ENCODE measurements at places on chromosomes 5 and 9.

- no peak for DNase-seq
Observed at GRCh38 chr9:34131571-34131970, 5.1 kb upstream of the DCAF12 start.

- no peak for DNase-seq
Observed at GRCh38 chr9:82675605-82676004, 387.3 kb downstream of the RASEF start.

- DNase-seq = no peak
Observed at GRCh38 chr9:14315875-14316601, 2.1 kb upstream of the NFIB start.

DNA sequence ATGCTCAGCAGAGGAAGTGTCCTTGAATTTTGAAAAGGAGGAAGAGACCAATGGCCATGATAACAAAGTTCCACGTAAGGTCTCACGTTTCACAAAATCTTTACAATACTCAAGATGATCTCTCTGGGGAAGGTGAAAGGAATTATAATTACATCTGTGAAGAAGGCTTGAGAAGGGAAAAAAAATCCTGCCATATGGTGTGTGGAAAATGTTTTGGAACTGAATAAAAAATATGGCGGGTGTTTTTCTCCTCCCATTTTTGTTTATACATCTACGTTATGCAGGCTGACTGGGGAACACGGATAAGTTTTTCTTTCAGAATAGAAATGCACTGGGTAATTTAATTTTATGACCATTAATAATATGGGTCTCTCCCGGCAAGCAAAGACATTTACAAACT is 425.6 kb upstream of the BRINP1 start:
- no peak for DNase-seq

DNA sequence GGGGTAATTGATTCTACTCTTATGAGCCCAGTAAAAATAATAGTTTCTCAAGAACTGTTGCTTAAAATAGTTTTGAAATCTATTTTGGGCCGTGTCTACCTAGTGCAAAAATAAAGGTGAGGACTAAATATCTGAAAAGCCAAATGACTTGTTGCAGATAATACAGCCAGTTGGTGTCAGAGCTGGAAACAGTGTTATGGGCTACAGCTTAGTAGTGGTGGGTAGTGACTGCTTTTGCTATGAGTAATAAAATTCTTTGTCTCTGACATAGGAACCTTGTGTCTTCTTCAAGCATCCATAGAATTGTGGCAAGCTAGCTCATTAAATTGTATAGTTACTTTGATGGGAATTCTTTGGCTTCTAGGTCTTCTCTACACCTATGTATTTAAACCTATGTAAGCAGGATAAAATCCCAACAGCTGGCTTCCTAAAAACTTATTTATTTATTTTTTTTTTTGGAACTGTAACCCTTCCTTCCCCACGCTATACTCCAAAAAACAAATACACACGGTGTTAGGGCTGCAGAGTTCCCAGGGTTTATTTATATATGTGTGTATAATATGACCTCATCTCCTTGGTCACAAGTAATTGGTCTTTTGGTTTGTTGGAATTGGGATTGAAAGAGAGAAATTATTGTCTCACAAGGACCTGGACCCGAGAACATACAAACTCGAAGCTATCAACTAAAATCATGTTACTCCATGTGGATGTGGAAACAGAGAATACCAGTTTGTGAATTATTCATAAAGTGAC is 138.0 kb downstream of the NUDT12 start:
- DNase-seq = no peak

- no peak for DNase-seq
Observed at GRCh38 chr5:120765189-120765588, 301.1 kb downstream of the PRR16 start.

- no peak for DNase-seq
Observed at GRCh38 chr9:91682806-91683205, 259.2 kb upstream of the NFIL3 start.

DNA sequence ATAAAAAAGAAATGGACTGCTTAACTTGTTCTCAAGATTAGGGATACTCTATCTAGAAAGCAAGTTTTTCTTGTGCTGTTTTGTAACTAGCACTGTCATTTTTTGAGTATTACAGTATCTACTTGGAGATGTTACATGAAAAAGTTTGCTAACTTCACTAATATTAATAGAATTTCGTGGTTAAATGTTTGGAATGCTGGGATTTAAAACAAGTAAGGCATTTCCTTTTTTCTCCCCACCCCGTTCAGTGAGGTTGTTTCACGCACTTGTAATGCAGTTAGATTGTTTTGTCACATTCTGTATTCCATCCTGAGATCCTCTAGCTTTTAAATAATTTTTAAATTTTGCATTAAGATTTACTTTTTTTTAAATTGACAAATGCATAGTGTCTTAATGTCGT is 20.0 kb upstream of the TEK start:
- no peak for DNase-seq

GRCh38 chr5:178475422-178475821 is 114.8 kb downstream of the COL23A1 start:
- no peak for DNase-seq

GRCh38 chr9:71562140-71562539 is 206.2 kb downstream of the CEMIP2 start:
- no peak for DNase-seq

DNA sequence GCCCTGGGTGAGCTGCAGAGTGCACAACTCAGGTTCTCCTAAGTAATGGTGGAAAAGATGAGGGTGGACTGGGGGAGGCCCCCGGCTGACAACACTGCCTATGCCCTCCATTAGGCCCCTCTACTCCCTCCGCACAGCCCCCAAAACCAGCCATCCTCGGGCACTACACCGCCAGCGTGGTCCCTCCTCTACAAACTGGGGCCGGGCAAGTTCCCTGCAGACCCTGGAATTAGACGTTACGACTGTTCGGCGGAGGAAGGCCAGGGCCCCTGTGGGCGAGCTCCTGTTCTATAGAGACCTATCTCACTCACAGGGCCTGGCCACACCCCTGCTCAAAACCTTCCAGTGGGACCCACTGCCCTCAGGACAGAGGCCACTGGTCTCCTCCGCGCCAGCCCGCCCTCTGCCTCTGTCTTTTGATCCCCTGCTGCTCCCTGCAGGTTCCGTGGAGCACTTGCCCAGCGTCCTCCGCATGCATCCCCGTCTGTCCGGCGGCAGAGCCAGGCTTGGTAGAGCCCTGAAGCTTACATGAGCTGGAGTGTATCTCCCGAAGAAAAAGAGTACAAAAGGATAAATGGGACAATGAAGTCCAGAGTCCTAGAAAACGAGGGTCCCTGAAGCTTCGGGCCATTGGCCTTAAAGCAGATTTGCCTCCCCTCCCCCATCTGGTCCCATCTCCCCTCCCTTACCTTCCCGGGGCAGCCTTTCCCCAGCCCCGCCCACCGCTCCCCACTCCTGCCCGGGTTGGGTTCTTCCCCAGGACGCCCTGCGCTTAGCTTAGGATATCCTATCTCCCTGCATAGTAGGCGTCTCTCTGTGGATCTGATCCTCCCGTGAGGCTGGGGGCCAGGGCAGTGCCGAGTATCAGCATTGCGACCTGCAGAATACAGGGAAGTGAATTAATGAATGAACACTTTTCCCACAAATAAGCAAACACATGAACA is 71.3 kb downstream of the HRH2 start:
- no peak for DNase-seq

DNA sequence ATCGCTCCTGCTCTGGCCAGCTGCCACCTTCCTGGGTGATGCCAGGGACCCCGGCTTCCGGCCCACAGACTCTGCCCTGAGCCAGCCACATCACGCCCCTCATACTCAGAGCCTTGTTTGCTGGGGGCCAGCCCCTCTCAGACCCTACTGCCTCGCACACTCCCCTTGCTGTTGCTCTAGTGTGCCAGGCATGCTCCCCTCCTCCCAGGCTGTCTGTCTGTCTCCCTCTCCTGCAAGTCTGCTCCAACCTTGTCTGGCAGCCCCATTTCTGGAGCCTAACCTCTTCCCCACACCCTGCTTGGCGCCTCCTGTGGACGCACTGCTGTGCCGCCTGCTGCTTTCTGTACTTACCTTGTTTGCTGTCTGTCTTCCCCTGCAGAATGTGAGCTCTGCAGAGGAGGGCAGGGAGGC is 184.7 kb downstream of the HSPA4 start:
- no peak for DNase-seq

DNA sequence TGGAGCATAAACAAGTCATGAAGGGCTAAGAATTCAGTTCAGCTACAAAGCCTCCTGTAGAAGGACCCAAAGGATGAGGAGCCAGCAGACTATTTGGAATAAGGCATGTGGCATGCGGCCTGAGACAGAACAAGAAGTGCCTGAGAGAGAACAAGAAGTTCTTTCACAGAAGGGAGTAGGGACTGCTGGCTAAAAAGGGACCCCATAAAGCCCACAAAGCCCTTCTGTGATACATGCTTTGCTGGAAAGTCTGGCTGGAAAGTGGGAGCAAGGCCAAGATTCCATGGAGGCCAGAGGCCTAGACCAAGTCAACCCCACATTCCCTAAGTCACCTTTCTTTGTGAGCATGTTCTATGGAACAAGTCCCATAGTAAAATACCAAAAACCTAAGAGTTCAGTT is 35.9 kb upstream of the UBAP2 start:
- no peak for DNase-seq

DNA sequence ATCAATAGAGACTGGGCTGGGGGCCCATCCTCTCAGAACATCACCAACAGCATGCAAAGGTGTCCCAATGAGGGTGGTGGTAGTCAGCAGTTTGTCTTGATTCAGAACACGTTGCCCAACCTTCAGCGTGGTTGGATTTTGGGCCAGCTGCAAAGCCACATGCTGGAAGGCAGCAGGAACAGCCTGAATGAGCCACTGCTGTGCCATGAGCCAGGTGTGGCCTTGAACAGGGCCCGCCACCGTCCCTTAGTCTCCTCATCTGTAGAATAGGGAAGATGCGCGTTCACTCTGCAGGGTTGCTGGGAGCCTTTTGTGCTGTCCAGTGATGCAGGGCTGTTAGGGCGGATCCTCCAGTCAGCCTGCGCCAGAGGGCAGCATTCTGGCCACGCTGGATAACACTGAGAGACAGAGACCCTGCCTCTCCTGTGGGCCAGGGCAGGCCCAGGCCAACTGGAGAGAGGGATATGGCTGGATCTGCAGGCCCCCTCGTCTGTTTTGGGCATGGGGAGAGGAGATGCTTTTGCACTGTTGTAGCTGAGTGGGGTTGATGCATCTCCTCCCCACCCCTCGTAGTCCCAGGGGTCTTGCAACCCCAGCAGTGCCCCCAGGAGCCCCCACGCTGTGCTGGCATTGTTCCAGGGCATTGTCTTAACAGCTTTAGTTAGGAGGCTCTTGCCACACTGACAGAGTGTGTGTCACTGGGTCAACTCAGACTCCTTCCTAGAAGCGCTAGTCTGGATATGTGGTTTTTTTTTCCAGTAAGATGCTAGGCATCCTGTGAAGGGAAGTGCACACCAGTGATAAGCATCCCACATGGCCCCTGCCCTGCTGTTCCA is 42.1 kb downstream of the SLC46A2 start:
- no peak for DNase-seq

DNA sequence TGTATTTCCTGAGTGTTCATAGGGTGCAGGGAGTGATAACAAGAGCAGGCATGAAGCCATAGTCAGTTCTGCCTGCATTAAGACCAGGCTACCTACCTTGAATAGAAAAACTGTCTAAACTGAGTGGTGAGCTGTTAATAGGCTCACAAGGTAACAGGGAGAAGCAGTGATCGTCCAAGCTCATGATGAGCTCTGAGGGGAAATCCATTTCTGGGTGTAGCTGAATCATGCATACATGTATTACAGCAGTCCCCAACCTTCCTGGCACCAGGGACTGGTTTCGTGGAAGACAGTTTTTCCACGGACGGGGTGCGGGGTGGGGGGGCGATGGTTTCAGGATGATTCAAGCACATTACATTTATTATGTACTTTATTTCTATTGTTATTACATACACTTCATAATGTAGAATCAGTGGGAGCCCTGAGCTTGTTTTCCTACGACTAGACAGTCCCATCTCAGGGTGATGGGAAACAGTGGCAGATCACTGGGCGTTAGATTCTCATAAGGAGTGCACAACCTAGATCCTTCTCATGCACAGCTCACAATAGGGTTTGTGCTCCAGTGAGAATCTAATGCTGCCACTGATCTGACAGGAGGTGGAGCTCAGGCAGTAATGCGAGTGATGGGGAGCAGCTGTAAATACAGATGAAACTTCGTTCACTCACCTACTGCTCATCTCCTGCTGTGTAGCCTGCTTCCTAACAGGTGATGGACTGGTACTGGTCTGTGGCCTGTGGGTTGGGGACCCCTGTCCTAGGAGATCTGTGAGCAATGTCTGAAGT is 100.0 kb upstream of the IL6ST start:
- DNase-seq = no peak

- DNase-seq = peak; percentile 83
Observed at GRCh38 chr9:100911273-100911672, 117.3 kb upstream of the PLPPR1 start.

- no peak for DNase-seq
Observed at GRCh38 chr5:155250596-155250995, 237.0 kb downstream of the KIF4B start.

DNA sequence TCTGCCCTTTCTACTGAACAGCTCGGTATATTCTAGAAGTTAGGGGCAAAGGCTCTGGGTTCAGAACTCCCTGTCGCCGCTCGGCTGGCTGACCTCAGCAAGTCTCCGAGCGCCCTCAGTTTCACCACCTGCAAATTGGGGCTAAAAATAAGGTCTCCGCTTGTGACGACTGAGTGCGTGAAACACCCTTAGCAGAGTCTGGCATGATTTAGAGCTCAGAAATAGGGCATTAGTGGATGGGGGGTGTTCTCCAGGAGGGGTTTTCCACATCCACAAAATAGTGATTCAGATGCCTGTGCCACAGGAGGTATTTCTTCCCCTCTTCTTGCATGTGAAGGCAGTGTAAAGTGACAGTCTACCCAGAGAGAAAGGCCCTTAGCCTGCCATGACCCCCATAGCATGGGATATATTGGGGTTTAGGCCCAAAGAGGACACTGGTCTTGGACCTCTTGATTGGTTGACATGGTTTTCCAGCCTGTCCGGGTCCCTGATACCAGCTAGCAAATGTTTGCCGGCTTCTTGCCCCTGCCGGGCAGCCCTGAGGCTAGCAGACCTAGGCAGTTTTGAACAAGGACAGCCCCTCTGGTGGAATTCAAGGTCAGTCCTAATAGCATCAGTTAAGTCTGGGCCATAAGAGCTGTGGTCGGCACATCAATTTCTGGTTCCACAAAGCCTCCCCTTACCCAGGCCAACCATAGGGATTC is 1.4 kb downstream of the ERGIC1 start:
- DNase-seq = no peak
